ENCODE measurements at places on chromosomes 2 and 18.

DNA sequence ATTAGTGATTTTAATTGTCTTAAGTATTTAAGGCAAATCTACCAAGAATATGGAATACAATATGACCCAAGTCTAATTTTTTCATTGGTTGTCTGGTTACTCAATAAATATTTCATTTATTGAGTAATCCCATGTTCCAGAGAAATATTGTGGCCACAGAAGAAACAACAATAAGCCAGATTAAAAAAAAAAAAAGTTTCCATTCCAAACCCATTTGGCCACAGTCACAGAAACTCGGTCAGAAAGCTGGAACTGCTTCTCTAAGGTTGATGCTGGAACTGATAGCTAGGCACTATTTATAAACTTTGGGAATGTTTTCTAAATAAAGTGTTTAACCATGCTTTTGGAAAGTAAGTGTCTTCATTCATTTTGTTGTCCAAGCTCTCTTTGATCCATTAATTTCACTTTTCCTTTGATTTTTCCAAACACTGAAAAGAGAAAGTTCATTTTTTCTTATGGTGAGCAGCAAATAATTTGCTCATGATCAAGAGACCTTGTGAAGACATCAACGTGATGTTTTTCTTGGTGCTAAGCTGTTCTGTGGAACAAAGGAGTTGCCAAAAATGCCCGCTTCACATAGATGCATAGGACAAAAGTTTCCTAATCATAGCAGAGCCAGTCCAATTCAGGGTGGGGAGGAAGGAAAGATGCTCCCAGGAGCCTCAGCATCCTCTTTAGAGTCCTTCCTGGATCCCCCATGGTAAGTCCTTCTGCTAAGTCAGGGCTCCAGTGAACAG is 72.1 kb upstream of the CCBE1 start:
- DNase-seq = peak; percentile 42

DNA sequence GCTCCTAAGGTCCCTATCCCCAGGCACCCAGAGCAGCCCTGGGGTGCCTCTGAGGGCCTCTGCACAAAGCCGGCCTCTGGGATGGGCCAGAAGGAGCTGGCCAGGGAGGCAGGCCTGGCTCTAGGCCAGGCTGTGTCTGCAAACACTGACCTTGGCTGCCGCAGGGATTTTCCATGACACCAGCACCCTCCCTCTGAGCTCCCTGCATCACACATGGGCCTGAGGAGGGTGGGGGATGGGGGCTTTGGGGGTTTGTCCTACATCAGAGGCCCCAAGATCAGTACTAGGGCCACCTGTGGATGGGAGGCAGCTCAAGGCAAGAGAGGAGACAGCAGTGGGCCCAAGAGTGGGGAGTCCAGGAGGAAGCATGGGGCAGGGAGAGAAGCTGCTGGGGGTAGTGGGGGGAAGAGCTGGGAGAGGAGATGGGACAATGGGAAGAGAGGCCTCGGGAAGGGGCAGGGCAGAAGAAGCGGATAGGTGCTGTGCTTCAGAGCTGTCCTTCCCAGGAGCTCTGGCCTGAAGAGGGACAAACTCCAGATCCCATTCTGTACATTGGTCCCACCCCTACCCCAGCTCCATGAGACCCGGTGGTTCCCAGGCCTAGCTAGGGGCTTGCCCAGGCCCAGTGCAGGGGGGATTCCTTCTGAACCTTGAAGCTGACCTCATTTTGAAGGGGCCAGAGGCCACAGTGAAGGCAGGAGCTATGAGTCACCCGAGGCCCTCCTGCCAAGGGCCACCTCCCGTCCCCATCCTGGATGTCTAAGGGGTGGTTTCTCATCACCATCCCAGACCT is 28.0 kb downstream of the KCNK3 start:
- peak; percentile 94 for DNase-seq

DNA sequence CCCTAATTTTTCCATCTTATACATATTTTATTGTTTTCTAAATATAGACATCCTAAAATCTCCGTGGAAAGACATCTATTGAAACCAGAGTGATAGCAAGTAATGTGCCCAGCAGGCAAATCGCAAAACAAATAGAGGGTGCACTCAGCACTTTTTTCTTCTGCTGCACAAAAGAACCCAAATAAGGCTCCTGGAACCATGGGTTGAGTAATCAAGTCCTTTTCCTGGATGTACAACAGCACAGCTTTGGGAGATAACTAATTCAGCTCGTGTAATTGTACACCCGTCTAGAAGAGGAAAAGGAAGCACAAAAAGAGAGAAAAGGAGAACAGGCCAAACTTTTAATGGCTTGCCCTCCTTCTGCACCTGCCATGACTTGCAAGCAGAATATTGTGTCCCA is 126.9 kb upstream of the TLK1 start:
- no peak for DNase-seq

GRCh38 chr2:128668946-128669345 is 350.3 kb upstream of the HS6ST1 start:
- DNase-seq = no peak

- DNase-seq = no peak
Measured at GRCh38 chr2:120879431-120880295, 144.0 kb downstream of the GLI2 start.

DNA sequence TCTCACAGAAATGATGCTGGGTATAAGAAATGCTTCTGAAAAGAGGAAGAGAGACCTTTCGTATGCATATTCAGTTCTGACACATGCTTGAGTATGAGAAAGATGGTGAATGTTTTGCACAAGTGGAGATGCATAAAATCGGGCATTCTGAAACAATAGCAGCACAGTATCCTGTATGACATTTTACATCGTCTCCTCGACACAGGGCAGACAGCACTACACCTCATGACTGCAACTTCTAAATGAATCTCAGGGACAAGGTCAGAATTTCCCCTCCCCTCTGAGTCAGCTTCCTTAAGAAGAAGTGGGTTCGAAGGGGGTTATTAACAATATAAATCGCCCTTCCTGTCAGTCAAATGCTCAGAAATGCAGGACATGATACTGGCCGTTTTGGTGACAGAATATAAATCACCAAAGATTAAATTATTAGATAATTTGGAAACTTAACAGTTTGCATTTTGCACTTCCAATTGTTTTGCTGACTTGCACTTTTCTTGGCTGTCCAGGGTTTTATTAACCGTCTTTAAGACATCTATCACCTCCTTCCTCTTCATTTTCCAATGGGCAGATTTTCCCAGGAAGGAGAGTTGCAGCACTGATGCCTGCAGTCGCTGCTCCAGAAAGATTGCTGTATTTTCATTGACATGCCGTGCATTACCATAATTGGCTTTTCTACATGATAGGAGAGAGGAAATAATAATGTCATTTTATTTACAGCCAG is 57.2 kb downstream of the TSHZ1 start:
- DNase-seq = no peak

- no peak for DNase-seq
Measured at GRCh38 chr18:45049578-45050319, 369.1 kb downstream of the SETBP1 start.

GRCh38 chr2:168907940-168908662 is 7.0 kb downstream of the G6PC2 start:
- DNase-seq = no peak

DNA sequence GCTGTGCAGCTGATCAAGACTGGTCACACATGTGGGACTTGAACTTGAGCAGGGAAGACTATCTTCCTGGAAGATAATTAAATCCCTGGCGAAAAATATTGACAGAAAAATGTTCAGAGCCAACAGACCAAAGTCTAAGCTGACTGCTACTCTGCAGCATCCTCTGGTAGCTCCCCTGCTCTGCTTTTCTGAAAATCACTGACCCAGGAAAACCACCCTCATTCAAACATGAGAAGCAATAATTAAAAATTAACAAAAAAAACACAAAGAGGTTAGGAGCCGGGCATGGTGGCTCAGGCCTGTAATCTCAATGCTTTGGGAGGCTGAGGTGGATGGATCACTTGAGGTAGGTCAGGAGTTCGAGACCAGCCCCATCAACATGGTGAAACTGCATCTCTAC is 151.9 kb downstream of the SCG2 start:
- DNase-seq = no peak

- no peak for DNase-seq
Measured at GRCh38 chr2:70247364-70248180, 856 bp downstream of the TIA1 start.

- no peak for DNase-seq
Measured at GRCh38 chr18:58687871-58688308, 16.6 kb downstream of the MALT1 start.

DNA sequence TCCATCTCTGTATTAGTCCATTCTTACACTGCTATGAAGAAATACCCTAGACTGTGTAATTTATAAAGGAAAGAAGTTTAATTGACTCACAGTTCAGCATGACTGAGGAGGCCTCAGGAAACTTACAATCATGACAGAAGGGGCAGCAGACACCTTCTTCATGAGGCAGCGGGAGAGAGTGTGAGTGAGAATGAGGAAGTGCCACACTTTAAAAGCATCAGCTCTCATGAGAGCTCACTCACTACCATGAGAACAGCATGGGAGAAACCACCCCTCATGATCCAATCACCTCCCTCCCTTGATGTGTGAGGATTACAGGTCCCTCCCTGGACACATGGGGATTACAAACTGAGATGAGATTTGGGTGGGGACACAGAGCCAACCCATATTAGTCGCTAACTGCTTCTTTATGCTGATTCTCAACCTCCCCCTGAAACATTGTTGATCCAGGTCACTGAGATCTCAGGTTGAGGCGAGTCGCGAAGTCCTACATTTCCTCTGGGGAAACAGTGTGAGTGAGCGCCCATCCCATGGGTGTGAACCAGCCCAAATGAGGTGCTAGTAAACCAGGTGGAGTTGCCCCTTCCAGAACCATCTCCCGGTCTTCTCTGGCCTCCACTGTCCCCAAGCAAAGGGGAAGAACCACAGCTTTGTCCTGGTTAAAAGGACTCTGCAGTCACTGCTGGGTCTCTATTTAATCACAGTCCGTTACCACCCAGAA is 123.8 kb downstream of the CAPN13 start:
- no peak for DNase-seq

- DNase-seq = no peak
Measured at GRCh38 chr2:3705782-3706181, 2.4 kb downstream of the DCDC2C start.

DNA sequence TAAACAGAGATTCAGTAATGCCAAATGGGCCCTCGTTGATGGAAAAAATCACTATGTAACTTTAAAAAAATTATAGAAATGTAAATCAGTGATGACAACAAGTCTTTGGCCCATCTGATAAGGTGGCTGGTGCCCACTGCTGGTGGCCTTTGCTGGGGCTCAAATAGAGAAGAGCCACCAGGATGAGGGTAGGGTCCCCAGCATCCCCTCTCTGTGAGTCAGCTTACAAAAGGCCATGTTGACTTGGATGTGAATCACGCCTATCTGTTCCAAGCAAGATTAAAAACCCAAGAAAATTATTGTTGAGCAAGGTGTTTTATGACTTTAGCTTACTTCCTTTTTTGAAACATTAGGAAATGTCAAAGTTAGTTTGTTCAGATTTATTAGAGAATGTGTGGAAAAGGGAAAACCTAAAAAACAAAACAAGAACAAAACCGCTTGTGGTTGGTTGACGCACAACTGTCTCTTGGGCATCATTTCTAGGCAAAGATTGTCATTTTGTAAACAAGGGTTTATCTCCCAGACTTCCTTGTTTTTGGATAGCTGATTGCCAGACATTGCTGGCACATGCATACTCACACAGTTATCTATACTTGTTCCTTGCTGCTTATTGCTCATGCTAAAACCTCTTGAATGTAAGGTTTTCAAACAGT is 53.7 kb upstream of the ZNF396 start:
- DNase-seq = no peak

- no peak for DNase-seq
Measured at GRCh38 chr18:24656551-24657443, 196.4 kb downstream of the HRH4 start.

GRCh38 chr2:231124838-231125568 is at the start of gene HTR2B:
Gene HTR2B (minus strand): TSS chr2:231125042. CDS start chr2:231123764, 1,278 bp downstream.
- no peak for DNase-seq

- no peak for DNase-seq
Measured at GRCh38 chr2:128494640-128495321, 176.1 kb upstream of the HS6ST1 start.

- peak; percentile 11 for DNase-seq
Measured at GRCh38 chr2:239162976-239163687, 237.7 kb downstream of the HDAC4 start.

- DNase-seq = no peak
Measured at GRCh38 chr18:36627637-36628036, 201.2 kb downstream of the TPGS2 start.

- peak; percentile 96 for DNase-seq
Measured at GRCh38 chr2:32010670-32011484, at the start of gene MEMO1. Gene MEMO1 (minus strand): TSS chr2:32011008. CDS start chr2:32010247, 761 bp downstream.

Data from tibial artery (tissue), 4 donors.